ENCODE measurements at places on chromosomes 7 and 10.

GRCh38 chr7:141359262-141359661 lies 191.9 kb upstream of the AGK start:
- no peak for DNase-seq
- no peaks in the 10 kb centered on the region for H3K36me3 ChIP-seq
- H3K27ac ChIP-seq = no peak overlapping the region
- H3K27me3 ChIP-seq = no peaks in the 10 kb centered on the region
- peaks cover 29% of the 10 kb centered on the region for H3K4me1 ChIP-seq
- no peak overlapping the region for H3K4me3 ChIP-seq

GRCh38 chr10:62248465-62248864 lies 20.2 kb downstream of the RTKN2 start:
- no peaks in the 10 kb centered on the region for H3K36me3 ChIP-seq
- H3K27me3 ChIP-seq = no peaks in the 10 kb centered on the region
- no peak overlapping the region for H3K27ac ChIP-seq
- no peaks in the 10 kb centered on the region for H3K4me1 ChIP-seq

GRCh38 chr10:97650726-97651125 lies 10.3 kb downstream of the PI4K2A start:
- no peak overlapping the region for H3K4me3 ChIP-seq
- peaks cover 4% of the 10 kb centered on the region for H3K4me1 ChIP-seq
- peak overlapping the region; percentile 29 for H3K27ac ChIP-seq
- H3K27me3 ChIP-seq = no peaks in the 10 kb centered on the region

- no peaks in the 10 kb centered on the region for H3K36me3 ChIP-seq
- no peaks in the 10 kb centered on the region for H3K4me1 ChIP-seq
- no peak overlapping the region for H3K27ac ChIP-seq
These were observed 24.7 kb upstream of the ADCYAP1R1 start for GRCh38 chr7:31027161-31027965.

DNA sequence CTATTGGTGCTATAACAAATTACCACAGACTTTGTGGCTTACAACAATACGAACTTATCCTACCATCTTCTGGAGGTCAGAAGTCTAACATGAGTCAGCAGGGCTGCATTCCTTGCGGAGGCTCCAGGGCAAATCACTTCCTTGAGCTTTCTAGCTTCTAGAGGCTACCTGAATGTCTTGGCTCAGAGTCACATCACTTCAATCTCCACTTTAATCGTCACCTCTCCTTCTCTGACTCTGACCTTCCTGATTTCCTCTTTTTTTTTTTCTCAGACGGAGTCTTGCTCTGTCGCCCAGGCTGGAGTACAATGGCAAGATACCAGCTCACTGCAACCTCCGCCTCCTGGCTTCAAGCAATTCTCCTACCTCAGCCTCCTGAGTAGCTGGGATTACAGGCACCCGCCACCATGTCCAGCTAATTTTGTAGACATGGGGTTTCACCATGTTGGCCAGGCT lies 44.6 kb upstream of the ANAPC16 start:
- no peaks in the 10 kb centered on the region for H3K36me3 ChIP-seq
- H3K4me1 ChIP-seq = peaks cover 38% of the 10 kb centered on the region
- H3K27ac ChIP-seq = peak overlapping the region; percentile 83
- H3K4me3 ChIP-seq = no peak overlapping the region
- H3K27me3 ChIP-seq = no peaks in the 10 kb centered on the region

DNA sequence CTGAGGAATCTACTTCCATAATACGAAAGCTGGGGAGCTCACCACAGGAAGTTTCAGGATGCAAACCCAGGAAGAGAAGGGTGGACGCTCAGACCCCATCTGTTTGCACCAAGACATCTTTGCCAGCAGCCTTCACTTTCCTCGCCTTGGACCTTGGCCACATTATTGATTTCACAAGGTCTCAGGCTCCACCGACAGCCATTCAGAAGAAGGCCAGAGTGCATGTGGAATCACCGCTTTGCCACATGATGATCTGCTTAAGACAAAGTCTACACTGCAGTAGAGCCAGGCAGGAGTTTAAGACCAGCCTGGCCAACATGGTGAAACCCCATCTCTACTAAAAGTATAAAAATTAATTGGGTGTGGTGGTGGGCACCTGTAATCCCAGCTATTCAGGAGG lies 60.0 kb downstream of the LYZL1 start:
- H3K36me3 ChIP-seq = no peaks in the 10 kb centered on the region
- H3K4me1 ChIP-seq = no peaks in the 10 kb centered on the region
- peaks cover 17% of the 10 kb centered on the region for H3K27me3 ChIP-seq
- no peak for DNase-seq
- H3K4me3 ChIP-seq = no peak overlapping the region

DNA sequence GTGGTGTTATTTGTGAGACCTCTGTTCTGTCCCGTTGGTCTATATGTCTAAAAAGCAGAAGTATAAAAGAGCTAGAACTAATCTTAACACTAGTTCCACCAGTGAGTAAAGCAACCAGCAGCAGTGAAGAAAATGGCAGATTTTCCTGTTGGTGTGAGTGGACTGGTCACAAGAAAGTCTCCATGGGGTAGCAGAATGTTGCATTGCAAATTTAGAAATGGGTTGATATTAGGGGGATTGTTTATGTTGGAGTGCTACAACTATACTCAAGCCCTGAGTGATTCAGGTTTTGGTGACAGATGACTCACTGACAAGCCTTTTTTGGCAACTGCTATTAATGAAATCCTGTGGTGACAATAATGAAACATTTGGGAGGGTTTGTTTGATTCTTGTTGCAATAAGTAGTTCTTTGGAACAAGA lies 5.6 kb downstream of the AVL9 start:
- H3K4me1 ChIP-seq = peaks cover 5% of the 10 kb centered on the region
- no peak overlapping the region for H3K27ac ChIP-seq

DNA sequence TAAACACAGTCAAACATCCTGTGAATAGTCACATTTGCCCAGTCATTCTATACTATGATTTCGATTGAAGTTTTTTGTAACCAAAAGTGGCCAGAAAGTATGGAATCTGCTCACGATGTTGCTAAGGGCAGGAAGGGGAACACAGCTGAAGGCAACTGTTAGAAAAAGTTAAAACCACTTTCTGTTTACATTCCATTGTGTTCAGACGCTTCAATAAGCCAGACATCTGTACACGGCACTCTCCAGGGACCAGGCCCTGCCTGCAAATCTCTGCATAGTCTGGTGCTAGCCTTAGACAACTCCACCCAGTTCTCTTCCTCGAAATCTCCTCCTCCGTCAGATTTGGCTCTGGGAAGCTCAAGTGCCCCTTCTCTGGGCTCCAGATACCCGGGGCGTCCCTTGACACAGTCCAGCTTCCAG lies 17.1 kb upstream of the TMEM120A start:
- H3K4me1 ChIP-seq = no peaks in the 10 kb centered on the region
- H3K27ac ChIP-seq = no peak overlapping the region
- no peak for DNase-seq
- H3K36me3 ChIP-seq = no peaks in the 10 kb centered on the region

- H3K27ac ChIP-seq = no peak overlapping the region
- no peak for DNase-seq
- no peak overlapping the region for H3K4me3 ChIP-seq
These were observed 78.4 kb downstream of the EEPD1 start for GRCh38 chr7:36231406-36231805.

- no peaks in the 10 kb centered on the region for H3K36me3 ChIP-seq
- peak; percentile 76 for DNase-seq
- H3K4me3 ChIP-seq = peak overlapping the region; percentile 51
- H3K27ac ChIP-seq = no peak overlapping the region
- H3K4me1 ChIP-seq = peaks cover 8% of the 10 kb centered on the region
These were observed 130.6 kb downstream of the SPAG6 start for GRCh38 chr10:22475651-22476600.

- H3K27ac ChIP-seq = no peak overlapping the region
- H3K4me1 ChIP-seq = no peaks in the 10 kb centered on the region
- peaks cover 71% of the 10 kb centered on the region for H3K36me3 ChIP-seq
- H3K27me3 ChIP-seq = no peaks in the 10 kb centered on the region
- no peak for DNase-seq
These were observed 23.9 kb downstream of the KRIT1 start for GRCh38 chr7:92221766-92222165.

DNA sequence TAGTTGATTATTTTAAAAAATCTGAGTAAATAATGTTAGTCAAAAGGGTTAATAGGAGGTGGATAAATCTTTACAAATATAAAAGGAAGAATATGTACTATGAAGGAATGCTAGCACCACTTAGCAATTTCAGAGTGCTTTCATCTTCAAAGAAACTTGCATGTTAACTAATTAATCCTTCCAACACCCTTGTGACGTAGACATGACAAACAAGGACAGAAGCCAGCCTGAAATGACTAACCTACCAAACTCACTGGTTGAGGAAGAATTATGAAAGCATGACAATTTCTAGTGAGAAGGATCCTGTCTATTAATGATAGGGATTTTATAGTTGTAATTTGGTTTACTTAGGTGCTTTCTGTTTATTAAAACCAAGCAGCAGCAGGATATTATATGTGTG lies 468.0 kb upstream of the FZD8 start:
- no peak for DNase-seq
- H3K27me3 ChIP-seq = no peaks in the 10 kb centered on the region
- H3K4me1 ChIP-seq = no peaks in the 10 kb centered on the region
- H3K4me3 ChIP-seq = no peak overlapping the region

DNA sequence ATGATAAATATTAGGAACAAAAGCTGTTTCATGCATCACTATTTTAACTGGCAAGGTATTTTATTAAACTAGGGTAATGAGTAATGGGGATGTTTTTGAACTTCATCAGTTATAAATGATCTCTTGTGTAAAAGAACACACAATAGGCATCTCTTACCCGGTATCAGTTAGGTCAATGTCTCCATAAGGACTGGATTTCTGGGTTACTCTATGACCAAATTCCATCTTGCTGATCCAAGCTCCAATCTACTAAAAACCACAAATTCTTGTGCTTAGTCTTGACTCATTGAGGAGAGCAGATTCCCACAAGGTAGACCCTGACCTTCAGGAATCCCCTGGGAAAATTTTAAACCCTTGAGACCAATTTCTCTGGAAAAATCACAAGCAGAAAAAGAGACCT lies 1167.7 kb downstream of the XPNPEP1 start:
- H3K27me3 ChIP-seq = no peaks in the 10 kb centered on the region
- H3K27ac ChIP-seq = peak overlapping the region; percentile 54
- H3K4me3 ChIP-seq = no peak overlapping the region
- no peaks in the 10 kb centered on the region for H3K36me3 ChIP-seq

DNA sequence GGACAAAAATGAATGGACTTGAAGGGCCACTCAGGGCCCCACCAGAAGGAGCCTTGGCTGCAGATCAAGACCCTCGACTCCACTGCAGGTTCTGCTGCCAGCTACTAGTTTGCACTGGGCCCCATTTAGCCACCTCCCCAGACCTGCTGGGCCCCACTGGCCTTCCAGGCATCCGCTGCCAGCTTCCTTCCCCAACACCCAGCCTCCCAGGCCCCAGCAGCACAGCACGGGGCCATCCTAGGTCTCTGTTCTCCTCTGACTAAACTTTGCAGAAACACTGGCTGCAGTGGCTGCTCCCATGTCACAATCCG lies 277.4 kb upstream of the KLF14 start:
- peak overlapping the region; percentile 95 for H3K27ac ChIP-seq
- peaks cover 67% of the 10 kb centered on the region for H3K4me1 ChIP-seq
- no peak overlapping the region for H3K4me3 ChIP-seq
- H3K36me3 ChIP-seq = no peaks in the 10 kb centered on the region
- no peak for DNase-seq
- no peaks in the 10 kb centered on the region for H3K27me3 ChIP-seq

- H3K27me3 ChIP-seq = no peaks in the 10 kb centered on the region
- no peak overlapping the region for H3K4me3 ChIP-seq
- H3K4me1 ChIP-seq = peaks cover 60% of the 10 kb centered on the region
- DNase-seq = peak; percentile 49
- peak overlapping the region; percentile 39 for H3K27ac ChIP-seq
These were observed 4.7 kb downstream of the ZNF775 start for GRCh38 chr7:150383710-150384397.

GRCh38 chr10:43706166-43706565 lies 57.5 kb upstream of the ZNF32 start:
- peaks cover 2% of the 10 kb centered on the region for H3K4me1 ChIP-seq
- no peaks in the 10 kb centered on the region for H3K36me3 ChIP-seq
- H3K27me3 ChIP-seq = no peaks in the 10 kb centered on the region
- no peak overlapping the region for H3K27ac ChIP-seq
- no peak overlapping the region for H3K4me3 ChIP-seq
- no peak for DNase-seq

DNA sequence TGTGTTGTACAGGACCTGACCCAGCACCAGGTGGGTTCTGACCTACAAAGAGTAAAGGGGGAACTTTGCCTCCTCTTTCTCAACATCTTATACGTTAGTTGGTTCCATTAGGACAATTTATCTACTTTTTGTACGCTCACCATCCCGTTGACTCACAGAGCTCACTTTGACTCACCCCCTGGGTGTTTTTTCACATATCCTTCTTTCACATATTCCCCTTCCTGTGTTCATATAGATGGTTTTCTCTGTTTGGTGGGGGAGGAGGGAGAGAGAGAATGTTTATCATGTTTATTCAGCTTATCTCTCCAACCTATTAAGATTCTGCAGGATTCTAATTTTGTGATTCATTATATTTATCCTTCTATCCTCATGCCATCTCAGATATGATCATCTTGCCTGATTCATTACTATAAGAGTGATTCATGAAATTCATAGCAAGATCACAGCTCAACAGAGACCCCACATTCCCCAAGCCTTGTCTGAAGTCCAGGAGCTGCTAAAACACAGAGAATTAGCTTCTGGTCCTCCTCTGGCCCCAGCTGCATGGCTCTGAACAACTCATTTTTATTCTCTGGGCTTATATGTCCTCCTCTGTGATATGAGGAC lies 37.2 kb downstream of the PRSS2 start:
- no peak overlapping the region for H3K4me3 ChIP-seq
- DNase-seq = no peak
- no peaks in the 10 kb centered on the region for H3K27me3 ChIP-seq
- no peaks in the 10 kb centered on the region for H3K36me3 ChIP-seq
- peaks cover 11% of the 10 kb centered on the region for H3K4me1 ChIP-seq
- peak overlapping the region; percentile 58 for H3K27ac ChIP-seq

- no peaks in the 10 kb centered on the region for H3K27me3 ChIP-seq
- H3K4me3 ChIP-seq = no peak overlapping the region
- H3K4me1 ChIP-seq = no peaks in the 10 kb centered on the region
- H3K36me3 ChIP-seq = peaks cover 4% of the 10 kb centered on the region
- DNase-seq = peak; percentile 68
These were observed 214.8 kb downstream of the DGKB start for GRCh38 chr7:14687777-14688176.

- no peak overlapping the region for H3K27ac ChIP-seq
- DNase-seq = peak; percentile 17
- H3K27me3 ChIP-seq = no peaks in the 10 kb centered on the region
- peaks cover 3% of the 10 kb centered on the region for H3K36me3 ChIP-seq
These were observed 11.3 kb downstream of the SAP25 start for GRCh38 chr7:100562195-100563099.

All from SK-N-SH (cell line).